ENCODE measurements at places on chromosomes 11 and 22.

GRCh38 chr11:106424111-106424510, 346.6 kb downstream of the AASDHPPT start:
- no peak for DNase-seq

GRCh38 chr11:85673393-85673792, 8.5 kb upstream of the CREBZF start:
- DNase-seq: no peak

DNA sequence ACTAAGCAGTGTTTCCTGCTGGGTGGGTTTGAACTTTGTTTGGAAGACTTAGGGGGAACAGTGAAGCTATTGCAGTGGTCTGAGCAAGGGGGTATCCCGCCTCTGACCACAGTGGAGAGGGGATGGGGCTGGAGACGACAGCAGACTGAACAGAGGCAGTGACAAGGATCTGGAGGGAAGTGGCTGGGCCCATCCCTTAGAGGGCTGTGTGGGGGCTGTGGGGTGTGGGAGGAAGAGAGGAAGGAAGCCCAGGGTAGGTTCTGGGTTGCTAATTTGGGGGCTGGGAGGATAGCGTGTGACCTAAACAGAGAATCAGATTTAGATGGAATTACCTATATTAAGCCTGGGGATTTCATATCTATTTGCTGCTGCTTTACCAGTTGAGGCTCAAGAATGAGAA, 70.7 kb downstream of the BMAL1 start:
- DNase-seq: no peak

DNA sequence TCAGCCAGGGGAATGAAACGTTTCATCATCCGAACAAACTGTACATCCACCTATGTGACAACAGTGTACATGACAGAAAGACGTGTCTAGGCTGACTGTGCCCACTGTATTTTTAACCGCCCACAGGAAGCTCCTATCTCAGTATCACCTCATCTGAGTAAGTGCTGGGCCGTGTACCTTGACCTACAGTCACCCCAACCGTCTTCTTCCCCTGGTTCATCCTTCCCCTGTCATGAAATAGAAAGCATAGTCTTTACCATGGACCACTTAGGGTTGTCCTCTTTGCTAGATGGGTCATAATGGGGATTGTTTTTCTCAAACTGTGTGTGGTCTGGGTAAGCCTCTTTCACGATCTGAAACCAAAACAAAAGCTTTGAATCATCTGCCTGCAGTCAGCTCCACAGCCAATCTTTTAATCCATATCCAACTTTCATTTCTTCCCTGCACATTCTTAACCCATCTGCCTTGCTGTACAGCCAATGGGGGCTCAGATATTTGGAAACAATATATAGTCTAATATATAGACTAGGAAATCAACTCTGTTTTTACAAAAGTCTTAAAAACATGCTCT, 4.2 kb downstream of the THYN1 start:
- no peak for DNase-seq

GRCh38 chr11:68584097-68584496, 100.2 kb upstream of the GAL start:
- peak; percentile 62 for DNase-seq

GRCh38 chr22:19079691-19080090, 42.5 kb downstream of the DGCR2 start:
- no peak for DNase-seq

DNA sequence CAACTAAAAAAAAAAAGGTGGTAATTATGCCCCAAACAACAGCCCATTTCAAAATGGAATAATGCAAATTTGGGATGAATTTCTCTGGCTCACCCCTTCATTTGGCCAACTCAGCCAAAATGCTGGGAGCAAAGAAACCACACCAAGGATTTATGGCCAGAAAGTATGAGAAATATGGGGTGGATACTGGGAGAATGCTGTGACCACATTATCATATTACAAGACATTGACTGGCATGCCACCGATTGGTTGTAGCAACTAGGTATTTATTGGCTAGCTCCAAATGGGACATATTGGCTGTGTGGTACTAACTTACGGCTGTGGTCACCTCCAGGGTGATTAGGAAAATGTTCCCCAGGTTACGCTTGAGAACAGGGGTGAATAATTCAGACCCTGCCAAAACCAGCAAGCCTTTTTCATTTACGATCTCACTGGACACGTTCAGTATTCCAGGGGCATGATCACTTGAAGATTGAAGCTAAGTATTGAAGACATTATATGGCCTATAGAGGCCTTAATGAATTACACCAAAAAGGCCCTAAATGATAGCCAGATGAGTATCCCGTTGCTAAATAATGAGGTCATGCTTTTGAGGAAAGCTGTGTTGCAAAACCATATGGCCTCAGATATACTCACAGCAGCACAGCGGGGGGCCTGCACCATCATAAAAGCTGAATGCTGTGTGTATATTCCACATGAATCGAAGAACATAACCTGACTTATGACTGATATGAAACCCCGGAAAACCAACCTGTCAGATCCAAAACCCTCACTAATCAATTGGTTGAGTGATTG, 3.8 kb upstream of the FDX1 start:
- DNase-seq: no peak

- no peak for DNase-seq
These were observed 10.3 kb upstream of the CTSD start for GRCh38 chr11:1773994-1774550.

- DNase-seq: no peak
These were observed 6.4 kb downstream of the E2F8 start for GRCh38 chr11:19234231-19234817.

GRCh38 chr11:69131644-69132300, 24.0 kb upstream of the SMIM38 start:
- no peak for DNase-seq

GRCh38 chr22:29041408-29041807, 20.2 kb downstream of the C22orf31 start:
- no peak for DNase-seq

DNA sequence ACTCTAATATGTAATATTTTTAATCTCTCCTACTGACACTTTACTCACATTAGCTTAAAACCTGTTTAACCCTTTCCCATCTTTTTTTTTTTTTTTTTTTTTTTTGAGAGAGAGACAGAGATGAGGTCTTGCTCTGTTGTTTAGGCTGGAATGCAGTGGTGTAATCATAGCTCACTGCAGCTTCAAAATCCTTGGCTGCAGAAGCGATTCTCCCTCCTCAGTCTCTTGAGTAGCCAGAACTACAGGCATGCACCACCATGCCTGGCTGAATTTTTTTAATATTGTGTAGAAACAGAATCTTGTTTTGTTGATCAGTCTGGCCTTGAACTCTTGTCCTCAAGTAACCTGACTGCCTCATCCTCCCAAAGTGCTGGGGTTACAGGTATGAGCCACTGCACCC, 37.3 kb downstream of the PAMR1 start:
- no peak for DNase-seq

DNA sequence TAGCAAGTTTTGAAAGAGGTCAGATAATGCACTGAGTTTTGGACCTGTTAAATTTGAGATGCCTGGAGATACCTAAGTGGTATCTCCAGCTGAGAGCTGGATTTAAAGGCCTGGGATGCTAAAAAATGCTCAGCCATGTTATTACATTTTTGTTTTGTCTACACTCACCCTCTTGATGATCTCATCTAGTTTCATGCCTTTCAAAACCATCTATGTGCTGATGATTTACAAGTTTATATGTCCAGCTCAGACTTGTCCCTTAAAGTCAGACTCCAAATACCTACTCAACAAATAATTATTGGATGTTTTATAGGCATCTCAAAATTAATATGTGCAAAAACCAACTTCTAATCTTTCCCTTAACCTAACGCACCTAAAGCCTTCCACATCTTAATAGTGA, 103.6 kb upstream of the OR9G4 start:
- no peak for DNase-seq

DNA sequence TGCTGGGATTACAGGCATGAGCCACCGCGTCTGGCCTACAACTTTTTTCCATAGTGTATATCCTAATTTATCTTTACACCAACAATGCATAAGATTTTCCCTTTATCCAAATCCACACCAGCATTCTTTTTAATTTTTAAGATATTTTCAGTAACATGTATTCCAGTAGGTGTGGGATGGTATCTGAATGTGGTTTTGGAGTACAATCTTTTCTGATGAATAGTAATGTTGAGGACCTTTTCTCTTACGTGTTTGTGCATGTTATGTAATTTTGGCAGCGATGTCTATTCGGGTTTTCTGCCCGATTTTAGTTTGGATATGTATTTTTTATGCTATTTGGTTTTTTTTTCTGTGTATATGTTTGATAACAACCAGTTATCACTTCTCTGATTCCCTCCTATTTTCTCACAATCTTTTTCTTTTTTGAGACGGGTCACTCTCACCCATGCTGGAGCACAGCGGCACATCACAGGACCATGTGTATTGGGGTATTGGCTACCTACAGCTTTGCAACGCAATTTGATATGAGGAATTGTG, 114.6 kb upstream of the GRK3 start:
- DNase-seq: no peak

DNA sequence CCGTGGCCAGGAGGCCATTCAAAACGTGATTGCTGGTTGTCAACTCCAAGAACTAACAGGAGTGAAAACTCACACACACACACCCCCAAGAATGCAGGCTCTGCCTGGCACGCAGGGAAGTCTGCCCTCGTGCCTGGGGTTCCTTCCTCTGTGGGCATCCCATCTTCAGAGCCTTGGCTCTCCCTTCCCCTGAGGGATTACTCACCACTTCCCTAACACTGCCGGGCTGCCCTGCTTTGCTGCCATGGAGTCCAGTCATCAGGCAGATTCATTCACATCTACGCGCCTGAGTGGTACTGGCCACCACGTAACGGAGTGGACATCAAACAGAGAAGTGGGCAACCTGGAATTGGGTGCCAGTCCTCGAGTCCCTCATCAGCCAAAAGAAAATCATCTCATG, 120.7 kb upstream of the TMEM45B start:
- DNase-seq: no peak

DNA sequence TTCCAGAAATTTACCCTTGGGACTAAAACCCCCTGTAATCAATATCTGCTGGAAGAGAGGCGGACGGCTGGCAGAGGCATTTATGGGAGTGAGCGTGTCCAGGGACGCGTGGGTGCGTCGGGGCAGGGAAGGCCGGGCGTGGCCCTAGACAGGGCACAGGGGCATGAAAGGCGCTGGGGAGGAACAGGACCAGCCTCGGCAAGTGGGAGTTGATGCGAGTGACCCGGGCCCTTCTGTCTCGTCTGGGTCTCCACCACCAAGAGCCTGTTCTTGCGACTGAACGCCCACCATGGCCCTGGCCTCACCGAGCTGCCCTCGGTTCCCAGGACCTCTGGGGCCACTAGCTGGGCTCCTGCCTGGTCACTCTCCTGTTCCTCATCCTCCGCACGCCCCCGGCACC, 17.5 kb downstream of the OSBPL5 start:
- DNase-seq: no peak

- DNase-seq: no peak
These were observed 128.9 kb downstream of the DBX1 start for GRCh38 chr11:20031155-20032001.

DNA sequence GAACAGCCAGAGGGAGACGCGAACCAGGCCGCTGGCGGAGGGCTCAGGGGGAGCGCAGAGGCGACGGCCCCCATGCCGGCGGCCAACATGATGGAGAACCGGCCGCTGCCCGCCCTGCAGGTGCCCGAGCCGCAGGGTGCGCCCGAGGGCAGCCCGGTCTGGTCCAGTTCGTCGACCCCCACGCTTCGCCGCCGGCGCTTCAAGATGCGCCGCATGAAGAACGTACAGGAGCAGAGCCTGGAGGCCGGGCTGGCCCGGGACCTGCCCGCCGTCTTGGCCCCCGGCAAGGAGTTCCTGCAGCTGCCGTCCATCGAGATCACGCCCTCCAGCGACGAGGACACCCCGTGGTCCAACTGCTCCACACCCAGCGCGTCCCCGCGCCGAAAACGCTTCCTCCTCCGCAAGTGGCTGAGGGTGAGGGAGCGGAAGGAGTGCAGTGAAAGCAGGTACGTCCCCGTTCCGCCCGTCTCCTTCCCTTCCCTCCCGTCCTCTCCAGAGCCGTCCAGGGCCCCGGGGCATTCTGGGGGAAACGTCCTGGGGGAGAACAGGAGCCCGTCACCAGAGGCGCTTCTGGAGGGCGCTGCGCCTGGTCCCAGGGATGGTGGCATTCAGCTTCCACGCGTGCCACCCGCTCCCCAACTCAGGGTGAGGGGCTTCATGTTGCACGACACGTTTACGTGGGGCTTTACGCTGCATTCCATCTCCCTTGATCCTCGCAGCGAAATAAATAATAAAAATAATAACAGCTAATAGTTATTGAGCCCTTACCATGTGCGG, 840 bp downstream of the GRAMD1B start:
- no peak for DNase-seq

- DNase-seq: peak; percentile 11
These were observed 72.9 kb downstream of the ZBTB16 start for GRCh38 chr11:114132417-114132816.

GRCh38 chr22:24427500-24428164, at the start of gene ADORA2A:
ADORA2A (plus strand) TSS chr22:24427599; CDS start chr22:24433405, 5,806 bp downstream.
- no peak for DNase-seq

GRCh38 chr11:113806406-113806805, 26.8 kb downstream of the CLDN25 start:
- DNase-seq: peak; percentile 49

- no peak for DNase-seq
These were observed 66.6 kb upstream of the PRODH start for GRCh38 chr22:19002684-19003038.
